ENCODE measurements at places on chromosomes 3 and 15.

GRCh38 chr3:102450976-102451375, 16.2 kb downstream of the ZPLD1 start:
- no peak for DNase-seq

DNA sequence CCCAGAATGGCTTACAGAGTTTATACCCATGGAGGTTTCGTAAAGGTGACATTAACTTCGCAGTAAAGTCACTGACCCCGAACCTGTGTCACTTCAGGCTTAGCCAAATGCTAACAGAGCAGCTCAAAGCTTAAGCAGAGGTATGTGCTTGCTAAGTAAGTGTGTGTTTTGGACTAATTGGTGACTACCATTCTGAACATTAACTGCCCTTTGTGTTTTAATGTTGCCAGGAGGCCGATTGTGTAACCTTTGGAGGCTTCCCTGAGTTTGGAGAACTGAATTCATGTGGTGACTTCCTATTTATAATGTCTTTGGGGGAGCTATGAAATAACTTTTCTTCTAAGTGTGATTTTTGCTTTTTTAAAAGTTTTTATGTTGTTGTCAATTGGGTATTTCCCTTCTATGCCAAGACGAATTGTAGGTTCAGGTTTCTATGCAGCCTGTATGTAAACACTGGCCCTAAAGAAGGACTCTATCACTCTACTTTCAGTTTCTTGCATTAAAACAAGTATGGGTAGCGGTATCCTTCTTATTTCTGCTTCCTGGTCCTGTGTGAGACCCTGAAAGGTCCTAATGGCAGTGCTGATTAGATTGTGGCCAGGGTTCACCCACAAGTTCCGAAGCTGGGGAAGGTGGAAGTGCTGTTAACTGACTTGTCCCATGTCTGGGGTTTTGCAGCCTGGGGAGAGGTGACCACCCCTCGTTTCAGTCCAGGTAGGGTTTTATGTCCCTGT, 86.3 kb downstream of the IGF1R start:
- DNase-seq = no peak

- DNase-seq = no peak
Observed at GRCh38 chr3:60444898-60445437, 806.3 kb downstream of the FHIT start.

- DNase-seq = no peak
Observed at GRCh38 chr3:14433106-14433505, 30.7 kb downstream of the SLC6A6 start.

GRCh38 chr3:24476871-24477656, 17.6 kb downstream of the THRB start:
- DNase-seq = no peak

DNA sequence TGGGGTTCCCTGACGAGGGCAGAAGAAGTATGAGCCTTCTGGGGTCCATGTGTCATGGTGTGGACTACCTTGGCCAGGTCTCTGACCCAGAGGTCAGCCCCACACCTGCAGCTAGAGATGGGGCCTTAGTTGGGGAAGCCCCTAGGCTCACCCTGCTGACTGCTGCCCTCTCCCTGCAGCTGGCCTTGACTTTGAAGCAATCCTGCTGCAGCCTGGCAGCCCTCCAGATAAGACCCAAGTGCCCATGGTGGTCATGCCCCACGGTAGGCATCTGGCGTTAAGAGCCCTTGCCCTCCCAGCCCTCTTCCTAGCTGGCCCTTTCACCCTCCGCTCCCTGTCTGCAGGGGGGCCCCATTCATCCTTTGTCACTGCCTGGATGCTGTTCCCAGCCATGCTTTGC, 7.4 kb downstream of the APEH start:
- DNase-seq = no peak
